Articular chondrocyte of knee joint (primary cell): ENCODE measurements at places on chromosomes 1 and 21. TPM values are rescaled to one million over a fixed set of nuclear protein-coding genes. Genes with fewer than 3 reads are reported as not detected.

The MMP23B gene
- 0.52 TPM in 1 of 2 replicates, not detected in the other for total RNA-seq

The EVI5 gene
- total RNA-seq, result 24.0 and 27.3 TPM in 2 replicates

The THEM5 gene
- total RNA-seq, result not detected in 2 replicates

The OR2T34 gene
- not detected in 2 replicates for total RNA-seq
